Hematopoietic multipotent progenitor cell treated with erythropoietin and hydrocortisone succinate and interleukin-3 and kit ligand, for 4 days (in vitro differentiated cells): ENCODE measurements at places on chromosomes 16 and 17.

GRCh38 chr16:79891458-79891857 lies 290.9 kb upstream of the MAF start:
- DNase-seq: no peak

- no peak for DNase-seq
These were observed 2.1 kb upstream of the CD2BP2 start for GRCh38 chr16:30357085-30357714.

GRCh38 chr17:28071891-28072606 lies 29.6 kb downstream of the NLK start:
- DNase-seq: peak; percentile 53

- DNase-seq: no peak
These were observed 84.4 kb upstream of the NUDT7 start for GRCh38 chr16:77637940-77638339.

GRCh38 chr17:79243603-79243990 lies 169.0 kb downstream of the ENGASE start:
- no peak for DNase-seq

- no peak for DNase-seq
These were observed at the start of gene NOD2 for GRCh38 chr16:50692999-50693781. Gene NOD2, plus strand, starts transcription at chr16:50693606. Its CDS starts 5,890 bp downstream, at chr16:50699496.
